ENCODE measurements at places on chromosomes 12 and 14.

DNA sequence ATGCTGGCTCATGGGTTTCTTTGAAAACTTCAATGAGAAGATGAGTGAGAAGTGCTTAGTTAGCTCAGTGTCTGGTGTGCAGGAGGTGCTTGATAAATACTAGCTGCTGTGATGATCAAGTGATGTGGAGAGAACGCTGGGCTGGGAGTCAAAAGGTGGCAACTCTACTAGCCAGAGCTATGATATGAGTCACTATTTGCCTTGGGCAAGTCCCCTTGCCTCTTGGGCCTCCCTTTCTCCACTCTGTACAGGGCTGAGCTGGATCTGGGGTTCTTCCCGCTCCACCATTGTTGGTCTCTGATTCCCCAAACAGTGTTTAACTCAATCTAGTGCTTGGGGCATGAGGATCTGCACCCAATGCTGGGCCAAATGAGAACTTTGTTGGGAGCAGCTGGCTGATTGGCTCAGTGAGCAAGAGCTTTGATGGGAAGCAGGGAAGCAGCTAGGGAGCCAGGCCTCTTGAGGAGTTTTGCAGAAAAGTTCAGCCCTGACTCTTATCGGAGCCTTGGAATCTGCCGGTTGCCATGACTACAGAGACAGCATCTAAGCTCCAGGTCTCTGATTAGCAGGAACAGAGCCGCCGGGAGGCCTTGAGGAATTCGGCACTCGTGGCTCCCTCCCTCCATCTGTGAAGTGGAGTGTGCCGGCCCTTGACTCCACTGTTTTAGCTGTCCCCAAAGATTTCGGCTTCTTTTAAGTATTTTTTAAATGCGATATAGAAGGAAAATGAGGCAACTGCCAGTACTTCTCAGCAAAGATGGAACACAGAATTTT, 82.1 kb upstream of the HSPB8 start:
- no peak for DNase-seq

- DNase-seq: no peak
These were observed 7.9 kb upstream of the RBM19 start for GRCh38 chr12:113974006-113974405.

- no peak for DNase-seq
These were observed 134.2 kb downstream of the NTF3 start for GRCh38 chr12:5565933-5566599.

GRCh38 chr12:56957229-56958052, at the start of gene RDH16:
TSS of gene RDH16 (minus strand) at chr12:56957608. CDS start at chr12:56957462, 146 bp downstream.
- no peak for DNase-seq

- DNase-seq: no peak
These were observed 89.5 kb upstream of the NOVA1 start for GRCh38 chr14:26687301-26687837.

- no peak for DNase-seq
These were observed 72.0 kb downstream of the C12orf56 start for GRCh38 chr12:64318605-64319004.

- no peak for DNase-seq
These were observed 7.1 kb upstream of the OAS2 start for GRCh38 chr12:112971248-112971647.

DNA sequence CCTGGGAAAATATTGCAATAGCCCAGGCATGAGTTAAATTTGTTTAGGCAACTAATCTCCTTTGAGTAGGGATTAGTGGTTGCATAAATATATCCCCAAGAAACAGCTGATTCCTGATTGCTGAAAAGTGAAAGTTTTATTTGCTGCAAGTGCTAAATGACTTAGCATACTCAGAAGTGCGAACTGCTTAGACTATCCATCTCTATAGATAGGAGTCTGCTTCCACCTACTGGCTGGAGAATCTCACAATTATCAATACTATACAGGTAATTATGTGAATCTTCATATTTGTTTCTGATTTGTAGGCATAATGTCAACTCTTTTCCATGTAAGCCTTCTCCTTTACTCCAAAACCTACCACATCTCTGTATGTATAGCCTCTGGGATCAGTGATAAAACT, 12.0 kb upstream of the SLCO1B3 start:
- DNase-seq: no peak

All from NCI-H748 treated with DMSO at 0.1 percent for 48 hours (cell line).